T-helper 17 cell (primary cell): ENCODE measurements at places on chromosomes 3 and 15.

DNA sequence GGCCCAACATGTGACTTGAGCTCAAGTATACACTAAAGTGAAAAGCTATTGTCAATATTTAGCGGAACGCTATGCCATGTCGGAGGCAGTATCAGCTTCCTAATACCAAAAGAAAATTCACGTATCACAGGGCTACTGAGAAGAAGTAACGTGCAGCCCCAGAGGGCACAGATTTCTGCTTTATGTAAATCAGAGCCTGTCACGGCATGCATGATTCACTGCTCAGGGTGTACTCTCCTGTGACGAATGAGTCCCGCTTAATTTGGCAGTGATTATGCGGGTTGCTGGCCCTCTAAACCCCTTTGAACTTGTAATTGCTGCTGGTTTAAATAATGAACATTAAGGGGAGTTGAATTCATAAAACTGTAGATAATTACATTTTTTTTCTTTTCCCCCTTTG, 85.3 kb downstream of the MEIS2 start:
- DNase-seq = no peak

GRCh38 chr15:72065801-72066200, 52.1 kb downstream of the MYO9A start:
- no peak for DNase-seq

DNA sequence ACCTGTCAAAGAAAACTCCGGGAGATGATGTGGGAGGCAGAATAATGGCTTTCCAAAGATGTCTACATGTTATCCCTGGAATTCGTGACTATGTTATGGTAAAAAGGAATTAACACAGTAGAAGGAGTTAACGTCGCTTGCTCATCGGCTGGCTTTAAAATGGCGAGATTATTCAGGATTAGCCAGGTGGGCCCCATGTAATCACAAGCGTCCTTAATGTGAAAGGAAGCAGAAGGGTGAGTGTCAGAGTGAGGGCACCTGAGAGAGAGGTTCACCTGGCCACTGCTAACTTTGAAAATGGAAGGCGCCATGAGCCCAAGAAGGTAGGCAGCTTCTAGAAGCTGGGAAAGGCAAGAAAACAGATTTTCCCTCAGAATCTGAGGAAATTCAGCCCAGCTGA, 557.2 kb downstream of the EPHB1 start:
- no peak for DNase-seq

DNA sequence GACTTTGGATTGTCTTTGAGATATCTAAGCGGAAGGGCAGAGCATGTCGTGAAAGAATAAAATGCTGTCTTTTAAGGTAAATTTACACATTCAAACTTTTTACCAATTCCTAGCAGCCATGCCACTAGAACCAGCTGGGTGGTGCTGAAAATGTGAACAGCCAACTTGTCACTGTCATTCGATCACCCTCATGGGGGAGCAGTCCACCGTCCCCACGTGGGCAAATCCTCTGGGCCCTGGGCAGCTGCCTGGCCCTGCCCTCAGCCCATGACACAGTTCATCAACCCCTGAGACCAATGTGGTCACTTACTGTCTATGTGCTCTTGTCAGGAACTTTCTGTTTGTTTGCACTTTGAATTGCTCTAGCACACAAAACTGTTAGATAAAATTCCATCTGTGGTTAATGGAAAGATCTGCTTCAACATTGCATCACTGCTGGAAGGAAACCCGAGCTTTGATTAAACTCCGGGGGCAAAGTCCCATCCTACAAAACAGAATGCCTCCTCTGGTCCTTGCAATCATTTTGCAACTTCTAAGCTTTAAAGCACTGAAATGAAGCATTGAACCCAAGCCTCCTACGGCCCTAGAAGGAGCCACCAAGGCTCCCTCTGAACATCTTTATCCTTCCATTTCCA, 50.1 kb downstream of the PCSK6 start:
- no peak for DNase-seq

GRCh38 chr15:35533130-35534110, 12.5 kb downstream of the DPH6 start:
- DNase-seq = no peak

DNA sequence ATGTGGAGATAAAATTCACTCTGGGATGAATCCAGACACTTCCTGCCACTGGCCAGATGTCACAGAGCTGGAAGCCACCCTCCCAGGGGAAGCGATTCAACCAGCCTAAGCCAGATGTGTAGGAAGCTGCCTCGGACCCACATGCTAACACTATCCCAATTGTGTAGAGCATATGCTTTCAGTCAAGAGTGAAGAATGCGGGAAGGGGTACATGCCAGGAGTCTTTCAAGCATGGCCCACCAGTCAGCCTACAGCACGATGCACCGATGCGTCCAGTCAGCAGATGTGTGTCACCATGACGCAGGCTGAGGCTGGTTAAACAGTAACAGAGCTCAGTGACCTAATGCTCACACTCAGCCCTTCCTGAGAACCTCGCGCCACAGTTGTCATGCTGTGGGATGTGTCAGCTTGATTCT, 38.8 kb upstream of the BNC1 start:
- no peak for DNase-seq

GRCh38 chr15:45088801-45089711, 24.9 kb downstream of the DUOX2 start:
- DNase-seq = no peak

GRCh38 chr15:56194035-56194434, 49.6 kb downstream of the RFX7 start:
- DNase-seq = no peak

- no peak for DNase-seq
These were observed 88.8 kb upstream of the ALDH1A3 start for GRCh38 chr15:100790786-100791265.

- no peak for DNase-seq
These were observed 576 bp upstream of the RPAP1 start for GRCh38 chr15:41544650-41545015.

GRCh38 chr3:116288485-116288884, 156.8 kb downstream of the LSAMP start:
- DNase-seq = no peak

DNA sequence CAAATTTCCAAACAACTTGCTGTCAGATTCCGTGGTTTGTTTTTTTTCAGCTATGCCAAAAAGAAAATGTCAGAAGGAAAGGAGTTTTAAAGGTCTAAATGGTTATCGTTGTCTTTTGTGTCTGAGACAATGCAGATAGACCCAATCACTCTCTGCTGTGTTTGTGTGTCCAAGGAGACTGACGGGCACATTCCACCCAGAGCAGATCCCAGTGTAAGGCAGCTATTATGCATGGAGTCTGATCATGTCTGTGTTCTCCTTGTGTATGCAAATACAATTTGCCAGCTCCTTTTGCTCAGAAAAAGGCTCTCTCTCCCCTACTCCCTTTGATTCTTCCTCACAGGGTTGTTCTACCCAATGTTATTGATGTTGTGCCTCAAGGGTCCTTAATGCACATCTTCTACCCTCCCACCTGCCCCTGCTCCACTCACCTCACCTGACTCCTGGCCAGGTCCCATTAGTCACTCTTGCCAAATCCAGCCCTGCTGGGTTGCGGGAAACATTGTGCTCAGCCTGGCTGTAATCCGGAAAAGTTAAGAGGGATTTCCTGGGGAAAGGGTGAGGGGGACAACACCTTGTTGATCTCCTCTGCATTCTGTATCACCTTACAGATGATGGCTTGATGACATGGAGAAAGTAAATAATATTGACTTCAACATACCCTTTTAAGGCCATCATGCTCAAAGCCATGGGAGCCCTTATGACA, 61.0 kb downstream of the OTOL1 start:
- DNase-seq = no peak

DNA sequence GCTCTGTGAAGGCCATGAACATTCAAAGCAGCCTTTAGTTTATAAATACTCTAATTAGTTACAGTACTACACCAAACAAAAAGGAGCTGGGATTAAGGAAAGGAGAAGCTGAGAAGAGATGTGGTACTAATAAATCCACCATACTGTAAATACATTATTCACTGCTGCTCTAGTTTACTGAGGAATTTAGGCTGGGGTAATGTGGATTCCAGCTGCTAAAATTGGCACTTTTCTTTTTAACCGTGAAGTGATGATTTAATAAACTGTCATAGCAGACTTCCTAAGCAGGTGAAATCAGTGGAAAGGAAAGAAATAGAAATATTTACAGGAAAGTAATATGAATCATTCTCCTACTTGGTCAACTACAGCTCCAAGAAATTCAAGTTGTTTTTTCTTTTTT, 88.7 kb downstream of the TFG start:
- DNase-seq = no peak
